ENCODE measurements at places on chromosomes 7 and 10. TPM values are rescaled to one million over a fixed set of nuclear protein-coding genes. Genes with fewer than 3 reads are reported as not detected.

DNA sequence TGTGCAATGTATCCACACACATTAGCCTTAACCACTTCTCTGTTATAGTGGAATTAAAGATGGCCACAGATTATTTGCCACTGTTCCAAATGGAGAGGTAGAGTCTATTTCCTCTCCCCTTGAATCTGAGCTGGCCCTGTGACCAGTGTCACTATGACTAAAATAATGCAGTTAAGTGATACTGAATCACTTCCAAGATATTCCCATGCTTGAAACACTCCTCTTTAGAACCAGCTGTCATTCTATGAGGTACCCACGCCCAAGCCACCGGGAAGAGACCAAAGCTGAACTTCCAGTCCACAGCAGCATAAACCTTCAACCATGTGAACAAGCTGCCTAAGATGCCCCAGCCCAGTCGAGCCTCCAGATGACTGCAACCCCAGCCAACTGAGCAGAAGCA is 2.1 kb upstream of the DHX32 start:
- H3K27me3 ChIP-seq: no peaks in the 10 kb centered on the region
- peaks cover 11% of the 10 kb centered on the region for H3K4me1 ChIP-seq
- no peak for DNase-seq

DNA sequence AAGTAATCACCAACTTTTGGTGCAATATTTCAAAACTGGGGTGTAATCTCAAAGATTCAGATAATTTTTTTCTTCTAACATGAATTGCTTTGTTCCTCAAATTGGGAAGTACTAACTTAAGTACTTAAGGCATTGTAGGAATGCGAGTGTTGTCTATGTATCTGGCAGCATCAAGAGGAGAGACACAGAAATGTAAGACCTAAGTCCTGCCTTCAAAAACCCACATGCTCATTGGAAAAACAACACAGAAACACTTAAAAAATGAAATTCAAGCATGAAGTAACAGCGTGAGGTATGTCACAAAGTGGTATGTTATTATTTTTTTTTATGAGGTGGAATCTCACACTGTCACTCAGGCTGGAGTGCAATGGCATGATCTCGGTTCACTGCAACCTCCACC is 288.5 kb downstream of the ZEB1 start:
- H3K27me3 ChIP-seq: no peaks in the 10 kb centered on the region
- peaks cover 6% of the 10 kb centered on the region for H3K4me1 ChIP-seq
- H3K27ac ChIP-seq: no peak overlapping the region
- DNase-seq: no peak

GRCh38 chr10:130396044-130396443 is 259.9 kb downstream of the GLRX3 start:
- DNase-seq: no peak
- no peaks in the 10 kb centered on the region for H3K4me1 ChIP-seq
- H3K4me3 ChIP-seq: no peak overlapping the region
- no peaks in the 10 kb centered on the region for H3K27me3 ChIP-seq
- H3K36me3 ChIP-seq: no peaks in the 10 kb centered on the region

- no peak for DNase-seq
- H3K36me3 ChIP-seq: no peaks in the 10 kb centered on the region
- H3K27ac ChIP-seq: no peak overlapping the region
- no peak overlapping the region for H3K4me3 ChIP-seq
- H3K4me1 ChIP-seq: no peaks in the 10 kb centered on the region
Observed at GRCh38 chr10:13567030-13567429, 19.7 kb upstream of the PRPF18 start.

Gene CRHR2
- total RNA-seq: 0.19 TPM

- H3K4me3 ChIP-seq: no peak overlapping the region
- peaks cover 5% of the 10 kb centered on the region for H3K4me1 ChIP-seq
- H3K27ac ChIP-seq: no peak overlapping the region
Observed at GRCh38 chr7:51139796-51140195, 176.8 kb downstream of the COBL start.
